Fibroblast of lung (primary cell): ENCODE measurements at places on chromosomes 16 and 17. TPM values are rescaled to one million over a fixed set of nuclear protein-coding genes. Genes with fewer than 3 reads are reported as not detected.

The PRSS33 gene
- not detected in 2 replicates for polyA plus RNA-seq

The ANKRD40CL gene
- polyA plus RNA-seq: not detected in 2 replicates

The CEP20 gene
- polyA plus RNA-seq: 42.9 and 56.6 TPM in 2 replicates

The ODAD4 gene
- 0.36 and 0.50 TPM in 2 replicates for polyA plus RNA-seq

DNA sequence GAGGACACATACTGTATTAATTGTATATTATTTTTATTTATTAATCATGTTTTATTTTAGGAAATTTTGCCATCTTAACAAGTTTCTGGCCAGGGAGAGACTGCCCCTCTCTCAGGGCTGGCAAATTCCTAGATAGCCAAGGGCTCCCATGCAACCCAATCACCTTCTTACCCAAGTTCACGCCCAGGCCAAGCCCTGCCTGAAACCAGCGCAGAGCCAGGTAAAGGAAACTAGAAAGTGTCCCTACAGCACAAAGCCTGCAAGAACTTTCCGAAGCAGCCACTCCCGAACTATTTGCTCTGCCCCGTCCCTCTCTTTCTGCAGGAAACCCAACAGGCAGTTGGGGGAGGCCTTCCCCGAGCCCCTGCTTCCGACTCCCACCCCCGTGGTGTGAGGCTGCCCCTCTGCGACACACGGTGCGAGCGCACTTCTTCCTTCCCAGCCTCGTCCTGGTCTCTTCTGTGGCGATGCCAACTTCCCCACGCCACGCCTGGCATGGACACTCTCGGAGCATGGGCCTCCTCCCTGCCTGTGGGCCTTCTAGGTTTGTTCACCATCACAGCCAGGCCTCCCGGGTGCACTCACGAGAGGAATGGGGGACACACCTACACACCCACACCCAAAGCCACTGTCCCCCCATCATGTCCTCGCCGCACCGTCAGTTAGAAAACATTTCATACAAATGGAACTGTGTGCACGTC is 100.4 kb downstream of the ZNF778 start:
- no peak for DNase-seq

DNA sequence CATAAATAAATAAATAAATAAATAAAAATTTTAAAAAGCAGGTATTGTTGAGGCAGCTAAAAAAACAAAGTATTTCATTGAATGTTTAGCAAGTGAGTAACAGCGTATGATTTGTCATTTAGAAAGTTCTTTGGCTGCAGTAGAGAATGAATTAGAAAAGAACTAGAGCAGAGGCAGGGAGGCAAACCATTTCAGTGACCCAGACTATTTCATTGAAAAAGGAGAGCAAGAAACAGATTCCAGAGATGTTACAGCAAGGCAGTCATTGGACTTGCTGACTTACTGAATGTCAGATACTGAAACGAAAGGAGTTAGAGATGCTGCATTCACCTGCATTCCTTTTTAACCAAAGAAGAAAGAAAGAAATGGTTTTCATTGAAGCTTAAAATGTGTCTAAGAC is 105.5 kb upstream of the HLF start:
- DNase-seq: peak; percentile 57

DNA sequence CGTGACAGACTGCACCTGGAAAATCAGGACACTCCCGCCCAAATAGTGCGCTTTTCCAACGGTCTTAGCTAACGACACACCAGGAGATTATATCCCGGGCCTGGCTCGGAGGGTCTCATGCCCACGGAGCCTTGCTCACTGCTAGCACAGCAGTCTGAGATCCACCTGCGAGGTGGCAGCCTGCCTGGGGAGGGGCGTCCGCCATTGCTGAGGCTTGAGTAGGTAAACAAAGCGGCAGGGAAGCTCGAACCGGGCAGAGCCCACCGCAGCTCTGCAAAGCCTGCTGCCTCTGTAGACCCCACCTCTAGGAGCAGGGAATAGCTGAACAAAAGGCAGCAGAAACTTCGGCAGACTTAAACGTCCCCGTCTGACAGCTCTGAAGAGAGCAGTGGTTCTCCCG is 5.1 kb downstream of the GALNS start:
- no peak for DNase-seq

- no peak for DNase-seq
Observed at GRCh38 chr17:39791111-39791992, 53.6 kb downstream of the GRB7 start.

DNA sequence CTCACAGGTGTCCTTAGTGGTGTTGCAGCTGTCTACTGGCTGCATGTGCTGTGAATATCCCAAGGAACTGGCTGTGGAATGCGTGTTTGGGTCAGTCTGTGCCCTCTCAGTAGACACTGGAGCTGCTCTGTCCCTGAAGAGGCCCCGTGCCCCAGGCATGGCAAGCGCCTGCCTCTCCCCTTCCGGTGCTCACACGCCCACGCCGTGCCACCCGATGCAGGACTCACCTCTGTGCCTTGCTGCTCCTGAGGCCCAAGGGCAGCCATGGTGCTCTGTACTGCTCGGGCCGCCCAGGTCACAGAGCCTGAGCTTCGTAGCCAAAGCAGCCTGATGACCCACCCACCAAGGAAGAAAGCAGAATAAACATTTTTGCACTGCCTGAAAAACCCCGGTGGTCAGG is 10.0 kb downstream of the RGS11 start:
- no peak for DNase-seq

GRCh38 chr16:11219178-11219577 is 36.8 kb downstream of the SOCS1 start:
- DNase-seq: no peak

GRCh38 chr16:8686879-8687278 is 12.5 kb downstream of the ABAT start:
- no peak for DNase-seq

- DNase-seq: no peak
Observed at GRCh38 chr17:44011876-44012275, 2.9 kb downstream of the TMEM101 start.

DNA sequence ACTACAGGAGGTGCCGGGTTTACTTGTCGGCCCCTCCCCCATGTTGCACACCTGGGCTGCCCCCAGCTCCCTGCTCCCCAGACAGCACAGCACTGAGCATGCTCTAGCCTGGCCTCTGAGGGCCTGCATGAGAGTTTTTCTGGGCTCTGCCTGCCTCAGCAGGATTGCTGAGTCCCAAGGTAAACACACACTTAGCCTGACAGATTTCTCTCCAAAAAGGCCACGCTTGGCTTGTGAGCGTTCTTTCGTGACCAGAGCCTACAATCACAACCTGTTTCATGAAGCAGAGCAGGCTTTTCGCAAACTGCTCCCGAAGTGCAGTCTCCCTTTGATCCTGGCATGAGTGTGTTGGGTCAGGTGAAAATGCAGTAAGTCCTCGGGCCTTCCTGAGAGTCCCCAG is 9.8 kb upstream of the CD300E start:
- no peak for DNase-seq

- DNase-seq: no peak
Observed at GRCh38 chr17:34182036-34182803, 72.9 kb upstream of the CCL2 start.

DNA sequence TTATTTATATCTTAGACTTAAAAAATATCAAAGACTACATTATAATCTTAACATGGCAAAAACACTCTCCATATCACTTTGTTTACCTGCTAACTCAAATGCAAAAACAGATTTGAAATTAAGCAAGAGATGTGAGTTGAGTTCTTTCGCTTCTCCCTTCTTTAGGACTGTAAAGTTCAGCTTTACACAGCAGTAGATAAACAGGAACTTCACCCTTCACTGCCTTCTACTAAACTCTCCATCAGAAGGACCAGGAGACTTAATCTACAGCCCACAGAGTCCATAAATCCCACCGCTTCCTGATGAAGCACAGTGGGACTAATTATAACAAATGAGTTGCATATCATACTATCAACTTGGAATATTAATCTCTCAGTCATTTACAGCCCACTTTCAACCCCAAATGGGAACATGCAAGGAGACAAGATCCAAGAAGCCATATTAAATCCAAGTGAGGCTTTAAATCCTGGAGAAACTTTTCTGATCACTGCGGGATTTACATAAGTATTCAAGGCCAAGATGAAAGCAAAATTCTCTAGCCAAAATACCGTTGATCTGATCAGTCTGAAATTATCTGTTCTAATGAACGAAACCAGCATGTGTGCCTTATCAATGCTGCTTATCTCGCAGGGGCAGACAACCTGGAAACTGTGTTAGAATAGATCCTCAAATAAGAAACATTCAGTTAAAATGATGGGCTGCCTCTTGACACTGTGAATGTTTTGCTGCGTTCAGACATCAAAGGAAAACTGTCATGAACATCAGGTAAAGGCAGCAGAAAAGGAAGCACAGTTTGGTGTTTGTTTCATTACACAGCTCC is 1.6 kb downstream of the AMFR start:
- DNase-seq: peak; percentile 14

- peak; percentile 57 for DNase-seq
Observed at GRCh38 chr17:3944485-3945388, 19.5 kb downstream of the ATP2A3 start.

GRCh38 chr17:10117581-10118001 is 80.8 kb downstream of the GAS7 start:
- DNase-seq: peak; percentile 42

DNA sequence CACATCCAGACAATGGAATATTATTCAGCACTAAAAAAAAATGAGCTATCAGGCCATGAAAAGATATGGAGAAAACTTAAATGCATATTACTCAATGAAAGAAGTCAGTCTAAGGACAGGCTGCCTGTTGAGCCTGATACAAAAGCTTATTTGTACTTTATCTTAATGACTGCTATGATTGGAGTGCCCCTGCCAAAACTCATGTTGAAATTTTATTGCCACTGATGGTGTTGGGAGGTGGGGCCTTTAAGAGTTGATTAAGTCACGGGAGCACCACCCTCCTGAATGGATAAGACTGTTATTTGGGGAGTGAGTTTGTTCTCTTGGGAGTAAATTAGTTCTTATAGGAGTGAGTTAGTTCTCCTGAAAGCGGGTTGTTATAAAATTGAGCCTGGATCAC is 9.9 kb downstream of the C17orf67 start:
- no peak for DNase-seq

DNA sequence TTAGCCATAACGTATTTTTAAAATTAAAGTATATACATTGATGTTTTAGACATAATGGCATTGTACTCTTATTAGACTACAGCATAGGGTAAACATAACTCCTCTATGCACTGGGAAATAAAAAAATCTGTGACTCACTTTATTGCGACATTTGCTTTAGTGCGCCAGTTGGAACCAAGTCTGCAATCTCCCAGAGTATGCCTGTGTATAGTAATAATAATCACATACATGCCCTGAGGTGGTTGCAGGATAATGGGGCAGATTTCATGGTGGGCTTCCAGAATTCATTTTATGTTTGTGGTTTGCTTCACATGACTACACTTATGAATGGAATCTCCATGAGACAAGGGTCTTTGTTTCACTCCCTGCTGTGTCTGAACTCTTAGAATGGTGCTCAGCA is 66.9 kb upstream of the N4BP1 start:
- no peak for DNase-seq

DNA sequence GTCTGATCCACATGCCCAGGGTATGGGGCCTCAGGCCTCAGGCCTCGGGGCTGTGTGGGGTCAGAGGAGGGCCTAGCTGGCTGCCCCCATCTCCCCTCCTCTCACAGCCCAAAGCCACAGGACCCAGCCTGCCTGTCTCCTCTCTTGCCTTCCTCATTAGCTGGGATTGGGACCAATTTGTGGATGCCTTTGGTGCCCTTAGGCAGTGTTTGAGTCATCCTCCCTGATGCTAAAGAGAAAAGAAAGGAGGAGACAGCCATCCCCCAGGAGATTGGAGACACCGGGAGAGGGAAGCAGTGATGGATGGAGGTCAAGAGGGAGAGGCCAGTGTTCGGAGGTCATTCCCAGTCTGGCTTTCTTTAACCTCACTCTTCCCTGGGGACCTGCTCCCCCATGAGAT is 23.3 kb upstream of the NOG start:
- DNase-seq: no peak

DNA sequence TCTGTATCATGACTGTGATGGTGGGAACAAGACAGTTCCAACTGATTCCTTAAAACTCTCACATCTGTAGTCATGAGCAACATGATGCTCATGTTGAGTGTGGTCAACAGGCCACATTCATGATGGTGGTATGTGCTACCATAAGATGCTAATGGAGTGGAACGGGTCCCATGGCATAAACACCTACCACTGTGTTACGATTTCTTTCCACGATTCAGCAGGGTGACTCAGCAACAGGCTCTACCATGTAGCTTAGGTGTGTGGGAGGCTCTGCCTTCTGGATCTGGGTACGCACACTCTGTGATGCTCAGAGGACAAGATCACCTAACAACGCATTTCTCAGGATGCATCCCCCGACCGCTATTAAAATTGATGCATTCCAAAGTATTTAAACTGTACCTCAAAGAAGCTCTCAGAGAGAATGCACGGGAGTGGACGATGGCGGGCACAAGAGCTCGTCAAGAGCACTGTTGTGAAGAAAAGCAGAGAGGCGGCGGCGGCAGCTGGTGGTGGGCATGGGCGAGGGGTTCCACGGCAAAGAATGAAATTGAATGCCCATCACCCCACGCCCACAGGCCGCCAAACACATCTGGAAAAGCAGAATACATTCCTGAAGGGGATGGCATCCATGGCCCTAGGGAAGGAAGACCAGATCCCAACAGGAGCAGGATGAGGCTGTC is 133.3 kb downstream of the ZNF778 start:
- no peak for DNase-seq

DNA sequence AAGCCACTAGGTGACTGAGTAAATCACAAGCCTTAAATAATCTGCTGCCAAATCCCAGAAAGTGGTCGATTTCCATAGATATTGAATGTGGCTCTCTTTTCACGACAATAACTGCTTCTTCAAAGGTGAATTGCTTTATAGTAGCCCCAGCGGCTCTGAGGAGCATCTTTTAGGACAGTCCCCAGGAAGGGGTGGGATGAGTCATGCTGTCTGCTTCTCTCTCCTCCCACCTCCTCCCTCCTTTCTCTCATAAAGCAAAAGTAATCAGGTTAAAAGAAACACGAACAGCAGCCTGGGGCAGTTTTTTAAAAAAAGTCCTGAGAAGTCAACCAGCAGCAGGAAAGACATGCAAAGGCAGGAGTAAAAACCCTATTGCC is 1.8 kb downstream of the KIAA0513 start:
- peak; percentile 26 for DNase-seq

DNA sequence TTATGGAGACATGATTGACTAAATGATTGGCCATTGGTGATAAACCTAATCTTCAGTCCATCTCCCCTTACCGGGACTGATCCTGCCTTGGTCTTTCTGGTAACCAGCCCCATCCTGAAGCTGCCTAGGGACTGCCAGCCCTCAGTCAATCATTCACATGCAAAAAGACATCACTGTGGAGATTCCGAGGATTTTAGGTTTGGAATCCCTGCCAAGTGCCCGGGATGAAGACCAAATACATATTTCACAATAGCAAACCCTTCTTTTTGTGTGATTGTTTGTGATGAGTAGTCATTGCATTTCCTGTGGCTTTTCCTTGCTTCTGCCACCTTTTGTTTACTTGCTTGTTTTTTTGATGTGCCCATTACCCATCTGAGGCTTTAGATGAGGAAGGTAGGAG is 44.0 kb downstream of the EPN2 start:
- DNase-seq: no peak

DNA sequence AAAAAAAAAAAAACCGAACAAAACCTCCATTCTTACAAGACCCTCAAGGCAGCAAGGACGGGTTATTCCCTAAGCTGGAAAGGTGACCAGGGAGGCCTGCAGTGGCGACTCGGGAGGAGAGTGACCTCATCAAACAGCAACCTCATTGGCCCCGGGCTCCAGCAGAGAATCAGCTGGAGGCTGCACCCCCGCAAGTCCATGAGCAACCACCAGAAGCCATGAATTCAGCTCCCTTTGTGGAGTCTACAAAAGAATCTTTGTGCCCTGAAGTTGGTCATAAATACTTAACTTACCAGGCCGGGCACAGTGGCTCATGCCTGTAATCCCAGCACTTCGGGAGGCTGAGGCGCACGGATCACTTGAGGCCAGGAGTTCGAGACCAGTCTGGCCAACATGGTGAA is 80.9 kb upstream of the CREBBP start:
- DNase-seq: no peak

- no peak for DNase-seq
Observed at GRCh38 chr16:35750157-35750689, 2290.8 kb downstream of the TP53TG3F start.
